Amygdala (tissue), 56 donors: ENCODE measurements at places on chromosomes 1 and 21.

DNA sequence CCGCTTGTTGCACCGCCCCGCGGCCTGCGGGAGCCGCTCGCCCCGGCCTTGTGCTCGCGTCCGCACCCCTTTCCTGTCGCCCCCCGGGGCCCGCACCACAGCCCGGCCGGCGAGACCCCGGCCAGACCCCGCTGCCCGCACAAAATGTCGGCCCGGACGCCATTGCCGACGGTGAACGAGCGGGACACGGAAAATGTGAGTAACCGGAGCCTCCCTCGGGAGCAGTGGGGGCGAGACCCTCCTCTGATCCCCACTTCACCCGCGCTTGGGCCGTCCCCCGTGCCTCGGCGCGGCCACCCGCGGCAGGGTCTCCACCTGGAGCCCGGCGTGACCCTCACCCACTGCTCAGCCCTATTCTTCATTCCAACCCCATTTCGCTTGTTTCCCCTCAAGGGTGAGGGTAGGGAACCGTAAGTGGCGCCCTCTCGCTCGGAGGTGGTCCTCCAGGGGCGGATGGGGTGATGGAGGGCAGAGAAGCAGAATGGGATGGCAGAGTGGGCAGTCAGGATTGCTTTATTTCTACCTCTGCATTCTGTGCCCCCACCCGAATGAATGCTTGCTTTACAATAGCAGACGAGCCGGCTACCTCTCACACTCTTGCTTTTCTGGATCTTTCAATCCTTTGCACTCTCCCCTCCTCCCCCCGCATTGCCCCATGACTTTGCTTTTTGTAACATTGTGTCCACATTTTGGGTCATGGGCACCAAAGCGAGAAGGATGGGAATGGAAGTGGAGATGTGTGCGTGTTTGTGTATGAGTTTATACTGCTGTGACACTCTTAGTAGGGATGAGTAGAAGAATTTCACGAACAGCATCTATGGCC lies 954 bp downstream of the MARK1 start:
- DNase-seq: peak; percentile 32

DNA sequence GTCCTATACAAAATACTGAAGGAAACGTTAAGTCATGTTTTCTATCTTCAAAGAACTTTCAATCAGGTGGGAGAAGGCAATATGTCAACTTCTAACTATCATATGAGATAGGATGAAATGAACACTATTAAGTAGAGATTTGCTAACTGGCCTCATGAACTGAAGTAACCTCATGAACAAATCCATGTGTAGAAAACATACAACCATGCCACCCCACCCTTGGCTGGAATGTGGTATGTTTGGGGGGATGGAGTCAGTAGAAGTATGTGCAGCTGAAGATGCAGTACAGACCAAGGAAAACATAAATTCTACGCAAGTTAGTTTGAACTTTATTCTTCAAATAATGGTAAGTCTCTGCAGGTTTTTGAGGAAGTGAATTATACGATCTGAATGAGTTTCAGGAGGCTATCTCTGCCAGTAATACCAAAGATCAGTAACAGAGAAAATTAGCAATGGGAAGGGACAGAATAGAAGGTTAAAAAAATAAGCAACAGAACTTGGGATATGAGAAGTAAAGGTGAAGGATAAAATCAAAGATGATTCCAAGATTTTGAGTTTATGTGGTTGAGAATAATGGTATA lies 4.5 kb downstream of the TRMT1L start:
- no peak for DNase-seq

- no peak for DNase-seq
These were observed 112.5 kb upstream of the NGF start for GRCh38 chr1:115450501-115451040.

DNA sequence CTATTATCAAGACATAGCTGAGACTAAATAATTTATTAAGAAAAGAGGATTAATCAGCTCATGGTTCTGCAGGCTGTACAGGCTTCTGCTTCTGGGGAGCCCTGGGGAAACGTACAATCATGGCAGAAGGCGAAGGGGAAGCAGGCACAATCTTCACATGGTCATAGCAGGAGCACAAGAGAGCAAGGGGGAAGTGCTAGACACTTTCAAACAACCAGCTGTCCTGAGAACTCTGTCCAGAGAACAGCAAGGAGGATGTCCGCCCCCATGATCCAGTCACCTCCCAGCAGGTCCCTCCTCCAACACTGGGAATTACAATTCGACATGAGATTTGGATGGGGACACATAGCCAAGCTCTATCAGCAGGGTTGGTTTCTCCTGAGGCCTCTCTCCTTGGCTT lies 10.3 kb upstream of the SLC45A1 start:
- no peak for DNase-seq

GRCh38 chr1:2259668-2260402 lies 31.7 kb downstream of the SKI start:
- DNase-seq: peak; percentile 42
